Posterior vena cava (tissue), 2 donors: ENCODE measurements at places on chromosomes 12 and 14. TPM values are rescaled to one million over a fixed set of nuclear protein-coding genes. Genes with fewer than 3 reads are reported as not detected.

GRCh38 chr14:26163761-26164160, 434.1 kb downstream of the NOVA1 start:
- no peak for DNase-seq

PRH2 gene
- total RNA-seq: not detected

CNTN1 gene
- 20.4 TPM for total RNA-seq

GRCh38 chr14:23929822-23930294, 23.7 kb upstream of the DHRS4 start:
- DNase-seq: peak; percentile 90
